ENCODE measurements at places on chromosomes 2 and 18.

- DNase-seq, result no peak
Measured at GRCh38 chr2:235113854-235114253, 162.0 kb downstream of the SH3BP4 start.

DNA sequence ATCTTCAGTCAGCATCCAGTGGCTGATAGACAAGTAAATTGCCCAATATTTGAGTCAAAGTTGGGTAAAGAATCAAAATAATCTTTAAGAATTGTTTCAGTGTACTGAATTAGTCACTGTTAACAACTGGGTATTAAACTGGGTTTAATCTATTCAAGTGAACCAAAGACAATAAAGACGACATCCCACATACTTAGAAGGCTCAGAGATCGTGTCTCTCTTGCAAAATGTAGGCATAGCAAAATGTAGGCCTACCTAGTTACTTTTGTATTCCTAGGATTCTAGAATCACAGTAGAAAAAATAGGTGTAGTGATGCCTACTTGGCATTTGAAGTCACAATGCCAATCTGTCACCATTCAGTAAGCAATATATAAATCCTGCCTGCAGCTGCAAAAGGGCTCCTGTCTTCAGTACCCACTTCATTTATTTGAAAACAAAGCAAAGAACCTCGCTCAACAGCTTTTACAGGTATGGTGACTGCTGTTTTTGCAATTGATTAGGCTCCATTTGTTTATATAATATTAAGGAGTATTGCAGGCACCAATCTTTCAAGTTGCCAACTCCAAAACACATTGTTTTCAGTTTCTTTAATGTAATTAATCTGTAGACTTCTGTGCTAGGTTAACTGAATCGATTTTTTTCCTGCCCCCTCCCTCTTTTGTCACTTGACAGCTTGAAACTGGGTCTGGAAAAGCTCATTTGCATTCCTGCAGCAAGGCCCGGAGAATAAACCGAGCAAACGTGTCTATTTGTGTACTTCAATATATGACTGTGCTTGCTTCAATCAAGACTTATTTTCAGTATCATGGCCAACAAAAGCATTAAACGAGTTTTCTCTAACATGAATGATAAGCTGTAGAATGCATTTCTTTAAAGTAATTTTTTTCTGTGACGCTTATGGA, 1074.9 kb downstream of the TDRD15 start:
- no peak for DNase-seq

DNA sequence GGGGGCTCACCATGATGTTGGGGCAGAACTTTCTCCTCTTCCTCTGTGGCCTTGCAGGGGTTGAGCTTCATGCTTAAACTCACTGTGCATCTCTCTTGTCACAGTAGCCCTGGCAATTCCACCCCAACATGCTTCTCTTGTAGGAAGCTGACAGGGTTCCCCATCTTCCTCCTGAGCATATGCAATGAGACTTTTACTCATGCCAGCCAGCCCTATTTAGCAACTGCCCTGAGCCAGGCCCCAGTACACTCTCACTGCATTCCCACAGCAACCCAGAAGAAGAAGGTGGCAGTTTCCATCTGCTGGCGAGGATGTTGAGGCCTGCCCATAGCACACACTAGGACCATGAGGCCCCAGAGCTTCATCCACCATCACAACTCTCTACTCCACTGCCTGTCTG, 72.2 kb upstream of the TEX51 start:
- DNase-seq, result no peak

DNA sequence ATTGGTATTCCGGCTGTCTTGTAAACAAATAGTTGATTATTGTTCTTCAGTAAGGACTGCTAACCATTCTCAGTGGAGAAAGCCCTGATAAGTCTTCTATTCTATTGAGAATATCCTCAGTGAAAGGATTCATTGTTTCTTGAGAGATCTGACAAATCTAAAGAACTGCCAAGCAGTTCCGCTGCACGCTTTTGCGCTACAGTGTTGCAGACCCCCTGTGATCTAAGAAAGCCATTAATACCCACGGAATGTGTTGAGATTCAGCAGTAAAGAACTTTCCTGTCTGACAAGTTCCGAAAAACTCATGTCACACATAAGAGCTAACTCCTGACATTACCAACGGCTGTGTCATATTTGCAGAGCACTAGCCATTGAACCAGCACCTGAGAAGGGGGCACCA, 63.8 kb downstream of the ZNF236 start:
- no peak for DNase-seq

DNA sequence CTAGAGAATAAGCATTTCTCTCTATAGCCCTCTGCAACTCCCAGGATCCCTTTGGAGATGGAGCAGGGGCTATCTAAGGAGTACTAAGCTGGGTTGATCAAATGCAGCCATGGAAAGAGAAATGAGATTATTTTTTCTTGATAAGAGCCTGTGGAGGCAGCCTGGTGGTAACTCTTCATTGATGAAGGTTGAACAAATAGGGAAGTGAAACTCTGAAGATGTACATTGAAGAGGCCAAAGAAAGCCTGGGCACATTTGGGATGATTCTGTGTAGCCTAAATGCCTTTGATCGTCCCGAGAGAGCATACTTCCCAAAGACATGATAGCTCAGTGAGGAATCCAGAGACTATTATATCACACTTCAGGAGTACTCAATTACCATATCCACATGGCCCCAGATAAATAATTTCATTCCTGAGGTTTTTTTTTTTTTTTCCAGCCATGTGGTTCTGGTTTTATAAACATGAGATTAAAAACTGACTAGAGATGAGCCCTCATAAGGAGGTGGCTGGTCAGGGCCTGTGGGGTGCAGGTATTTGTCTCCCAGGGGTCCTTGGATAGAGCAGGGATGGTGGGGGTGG, 192.5 kb downstream of the TPGS2 start:
- no peak for DNase-seq

GRCh38 chr18:55585920-55586561, 2.0 kb downstream of the TCF4 start:
- DNase-seq, result no peak

- DNase-seq, result no peak
Measured at GRCh38 chr2:113692698-113693428, 63.6 kb downstream of the SLC35F5 start.

Measured in amniotic stem cell (primary cell).